ENCODE measurements at places on chromosomes 12 and 14. TPM values are rescaled to one million over a fixed set of nuclear protein-coding genes. Genes with fewer than 3 reads are reported as not detected.

The ADAM21 gene
- 0.77 TPM for total RNA-seq

The GLI1 gene
- 0.86 TPM for total RNA-seq

The RFLNA gene
- total RNA-seq = 1.1 TPM

The TAS2R19 gene
- 3.9 TPM for total RNA-seq

The MARK3 gene
- 78.0 TPM for total RNA-seq

The SRRM4 gene
- not detected for total RNA-seq
